ENCODE measurements at places on chromosomes 1 and 21.

DNA sequence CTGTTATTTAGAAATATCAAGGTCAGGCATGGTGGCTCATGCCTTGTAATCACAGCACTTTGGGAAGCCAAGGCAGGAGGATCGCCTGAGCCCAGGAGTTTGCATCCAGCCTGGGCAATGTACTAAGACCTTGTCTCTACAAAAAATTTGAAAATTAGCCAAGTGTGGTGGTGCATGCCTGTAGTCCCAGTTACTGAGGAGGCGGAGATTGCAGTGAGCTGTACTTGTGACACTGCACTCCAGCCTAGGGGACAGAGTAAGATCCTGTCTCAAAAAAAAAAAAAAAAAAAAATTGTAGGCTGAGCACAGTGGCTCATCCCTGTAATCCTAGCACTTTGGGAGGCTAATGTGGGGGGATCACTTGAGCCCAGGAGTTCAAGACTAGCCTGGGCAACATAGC is 45.3 kb downstream of the PIK3CD start:
- no peak for DNase-seq

DNA sequence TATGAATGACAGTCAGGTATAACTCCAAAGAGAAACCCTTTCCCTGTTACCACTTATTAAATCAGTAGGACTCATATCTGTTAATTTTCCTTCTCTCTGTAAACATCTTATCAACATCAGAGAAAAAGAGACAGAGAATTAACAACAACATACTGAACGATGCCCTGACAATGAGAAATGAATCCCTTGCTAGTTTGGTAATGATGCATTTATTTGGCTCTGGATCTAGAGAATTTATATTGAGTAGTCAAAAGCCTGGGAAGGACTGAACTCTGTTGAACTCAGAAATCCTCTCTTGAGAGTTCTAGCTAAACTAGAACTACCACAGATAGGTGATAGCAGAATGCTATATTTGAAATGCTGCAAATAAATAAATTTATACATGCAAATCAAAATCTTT is 325.6 kb downstream of the DISC1 start:
- DNase-seq: no peak

DNA sequence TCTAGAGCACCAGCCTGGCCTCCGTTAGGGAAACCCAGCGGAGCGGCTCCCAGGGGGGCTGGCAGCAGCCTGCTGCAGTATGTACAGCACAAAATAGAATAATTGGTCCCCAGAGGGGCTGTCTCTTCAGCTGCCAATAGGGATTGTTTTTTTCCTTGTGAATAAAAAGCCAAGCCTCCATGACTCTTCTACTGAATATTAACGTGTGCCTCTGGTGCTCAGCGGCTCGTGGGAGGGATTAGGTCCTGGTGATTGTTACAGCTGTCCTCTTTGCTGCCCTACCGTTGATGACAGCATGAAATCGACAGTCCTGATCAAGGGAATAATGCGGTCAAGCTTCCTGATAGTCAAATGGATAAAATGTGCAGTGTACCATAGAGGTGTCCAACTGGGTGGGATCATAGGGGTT is 190.7 kb upstream of the RUNX1 start:
- no peak for DNase-seq

- DNase-seq: no peak
These were observed 20.6 kb upstream of the ATF3 start for GRCh38 chr1:212587888-212588510.

DNA sequence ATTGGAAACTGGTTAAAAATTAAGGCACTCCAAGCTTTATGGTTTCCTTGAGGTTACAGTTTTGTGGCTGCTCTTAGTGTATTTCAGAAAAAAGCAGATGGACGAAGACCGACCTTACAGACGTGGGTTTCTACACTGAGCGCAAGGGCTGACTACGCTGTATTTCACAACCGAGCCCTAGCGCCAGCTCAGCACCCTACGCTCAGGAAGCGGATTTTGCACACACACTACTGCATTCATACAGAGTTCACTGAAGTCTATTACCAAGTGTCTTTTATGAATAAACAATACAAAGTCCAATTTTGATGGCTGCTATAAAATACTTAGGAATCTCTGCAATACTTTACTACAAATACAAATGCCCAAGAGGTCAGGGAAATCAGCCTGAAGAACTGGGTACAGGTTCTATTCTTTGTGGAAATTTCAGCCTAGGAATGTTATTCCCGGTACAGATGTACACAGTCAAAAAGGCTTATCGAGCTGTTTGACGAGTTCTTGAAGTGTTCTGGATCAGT is 23.8 kb downstream of the PTTG1IP start:
- DNase-seq: no peak

DNA sequence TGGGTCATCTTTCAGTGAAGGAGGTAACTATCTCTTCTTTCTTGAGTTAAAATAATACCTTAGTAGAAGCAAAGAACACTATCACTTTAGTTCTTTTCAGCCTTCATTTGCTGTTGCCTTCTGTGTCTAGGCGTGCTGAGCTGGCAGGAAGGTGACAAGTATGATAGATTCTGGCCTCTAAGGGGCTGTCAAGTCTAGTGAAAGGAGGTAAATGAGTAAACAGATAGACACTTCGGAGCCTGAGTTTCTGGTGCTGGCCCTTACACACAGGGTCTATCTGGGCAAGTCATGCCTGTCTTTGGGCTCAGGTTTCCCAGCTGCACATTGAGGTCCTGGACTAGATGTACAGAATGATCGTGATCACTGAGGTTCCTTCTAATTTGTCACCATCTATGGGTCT is 89.3 kb downstream of the ROR1 start:
- DNase-seq: no peak

DNA sequence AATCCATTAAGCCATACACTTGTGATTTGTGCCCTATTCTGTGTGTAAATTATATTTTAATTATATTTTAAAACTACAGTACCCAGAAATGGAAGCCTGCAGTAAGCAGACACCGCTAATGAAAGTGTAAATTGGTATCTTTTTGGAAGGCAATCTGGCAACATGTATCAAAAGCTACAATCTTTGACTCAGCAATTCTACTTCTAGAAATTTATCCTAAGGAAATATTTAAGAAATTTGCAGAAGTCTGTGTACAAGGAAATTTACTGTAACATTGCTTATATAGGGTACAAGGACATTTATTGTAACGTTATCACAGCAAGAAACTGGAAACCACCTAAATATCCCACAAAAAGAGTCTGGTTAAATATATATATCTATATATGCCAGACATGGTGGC is 14.6 kb upstream of the ZMYM4 start:
- DNase-seq: no peak

- DNase-seq: no peak
These were observed 149.1 kb upstream of the L1TD1 start for GRCh38 chr1:62045574-62045973.

GRCh38 chr1:48217856-48218255 is 4.7 kb upstream of the SLC5A9 start:
- DNase-seq: no peak

- no peak for DNase-seq
These were observed 28.1 kb upstream of the GPR137B start for GRCh38 chr1:236114076-236114747.
